RWPE2 (cell line): ENCODE measurements at places on chromosomes 1 and 21.
A peak's percentile ranks its signal among the peaks of the same experiment; 100 is the strongest.

GRCh38 chr1:230105754-230106625, 39.0 kb downstream of the GALNT2 start:
- H3K4me3 ChIP-seq: no peak overlapping the region
- no peaks in the 10 kb centered on the region for H3K27me3 ChIP-seq
- peak overlapping the region; percentile 96 for H3K27ac ChIP-seq
- no peak for DNase-seq
- H3K4me1 ChIP-seq: peaks cover 29% of the 10 kb centered on the region
- H3K36me3 ChIP-seq: no peaks in the 10 kb centered on the region

DNA sequence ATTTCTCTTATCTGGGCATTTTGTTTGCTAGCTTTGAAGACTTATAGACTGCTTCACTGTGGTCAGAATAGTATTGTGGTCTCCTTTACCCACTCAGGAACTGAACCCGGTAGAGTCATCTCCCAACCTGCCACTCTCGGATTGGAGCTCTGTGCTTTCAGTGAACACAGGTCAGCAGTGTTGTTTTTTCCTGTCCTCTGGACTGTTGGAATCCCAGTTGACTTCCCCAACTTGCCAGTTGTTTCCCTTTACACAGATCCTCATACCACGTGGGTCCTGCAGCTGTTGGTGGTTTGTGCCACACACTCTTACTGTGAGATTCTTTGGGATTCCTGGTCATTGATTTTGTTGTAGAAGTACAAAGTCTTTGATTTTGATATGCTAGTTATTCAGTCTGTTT, 214.1 kb downstream of the DYRK1A start:
- H3K27me3 ChIP-seq: no peaks in the 10 kb centered on the region
- no peak for DNase-seq
- H3K4me3 ChIP-seq: no peak overlapping the region
- no peaks in the 10 kb centered on the region for H3K36me3 ChIP-seq
- no peak overlapping the region for H3K27ac ChIP-seq

DNA sequence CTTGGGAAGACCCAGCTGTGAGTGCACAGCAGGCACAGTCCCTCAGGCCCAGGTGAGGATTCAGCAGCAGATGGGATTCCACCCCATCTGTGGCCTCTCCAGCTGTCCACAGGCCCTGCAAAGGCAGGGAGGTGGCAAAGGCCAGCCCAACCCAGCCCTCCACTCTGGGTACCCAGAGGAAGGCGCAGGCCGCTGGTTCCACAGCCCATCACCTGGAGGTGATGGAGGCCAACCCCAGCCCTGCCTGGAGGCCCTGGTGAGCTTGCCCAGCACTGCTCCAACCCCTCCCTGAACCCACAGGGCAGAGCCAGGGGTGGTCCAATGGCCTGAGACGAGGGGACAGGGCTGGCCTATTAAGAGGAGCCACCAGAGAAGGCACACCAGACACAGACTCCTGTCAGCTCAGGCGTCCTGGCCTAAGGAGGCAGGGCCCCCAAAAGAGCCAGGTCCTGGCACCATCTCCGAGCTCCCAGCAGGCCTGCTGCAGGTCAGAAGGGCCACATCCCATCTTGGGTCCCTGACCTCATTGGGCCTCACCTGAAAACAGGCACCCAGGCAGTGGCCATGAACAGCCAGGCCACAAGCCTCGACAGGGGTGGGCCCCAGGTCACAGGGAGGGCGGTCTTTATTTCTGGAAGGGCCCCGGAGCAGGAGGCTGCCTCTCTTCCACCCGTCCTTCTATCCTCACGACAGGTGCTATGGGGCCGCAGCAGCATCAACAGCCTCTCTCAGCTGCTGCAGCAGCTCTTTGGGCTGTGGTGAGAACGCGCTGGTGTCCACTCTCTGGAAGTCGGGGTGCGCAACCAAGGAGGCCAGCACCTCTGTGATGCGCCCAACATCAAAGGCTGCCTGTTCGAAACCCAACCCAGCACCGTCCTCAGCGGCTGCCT, 3.2 kb downstream of the JMJD4 start:
- no peaks in the 10 kb centered on the region for H3K36me3 ChIP-seq
- no peaks in the 10 kb centered on the region for H3K27me3 ChIP-seq
- H3K4me1 ChIP-seq: no peaks in the 10 kb centered on the region
- H3K4me3 ChIP-seq: no peak overlapping the region
- peak; percentile 29 for DNase-seq

DNA sequence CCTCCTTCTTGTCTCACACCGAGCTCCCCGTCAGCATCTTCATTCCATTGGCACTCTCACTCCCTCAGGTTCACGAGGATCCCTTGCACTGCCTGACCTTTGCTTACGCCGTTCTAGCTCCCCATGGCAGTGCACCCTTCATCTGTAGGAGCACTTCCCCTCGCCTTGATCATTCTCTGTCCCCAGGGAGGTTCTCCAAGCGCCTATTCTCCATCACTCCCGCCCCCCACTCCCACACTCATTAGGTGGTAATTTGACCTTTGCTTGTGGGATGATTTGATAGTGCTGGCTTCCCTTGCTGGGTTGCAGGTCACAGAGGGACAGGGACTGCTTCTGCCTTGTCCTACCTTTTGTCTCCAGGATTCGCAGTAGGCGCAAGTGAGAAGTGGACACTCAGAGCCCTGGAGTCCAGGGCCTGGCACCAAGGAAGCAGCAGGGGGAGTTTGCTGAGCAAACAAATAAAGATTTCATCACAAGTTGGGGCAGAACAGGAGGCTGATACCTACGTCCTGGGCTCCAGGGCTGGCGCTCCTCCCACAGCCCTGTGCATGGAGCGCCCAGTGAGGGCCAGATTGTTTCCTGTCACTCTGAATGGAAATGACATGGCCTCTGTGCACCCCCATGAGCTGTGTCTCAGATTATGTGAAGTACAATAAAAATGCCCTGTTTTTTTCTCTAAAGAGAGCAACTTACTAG, 82.0 kb upstream of the RUNX3 start:
- DNase-seq: no peak
- no peaks in the 10 kb centered on the region for H3K27me3 ChIP-seq
- H3K36me3 ChIP-seq: no peaks in the 10 kb centered on the region
- no peaks in the 10 kb centered on the region for H3K4me1 ChIP-seq
- no peak overlapping the region for H3K4me3 ChIP-seq

- H3K4me1 ChIP-seq: peaks cover 17% of the 10 kb centered on the region
- H3K27me3 ChIP-seq: no peaks in the 10 kb centered on the region
- no peak overlapping the region for H3K4me3 ChIP-seq
These were observed 1.7 kb downstream of the AKR1A1 start for GRCh38 chr1:45552331-45552730.

DNA sequence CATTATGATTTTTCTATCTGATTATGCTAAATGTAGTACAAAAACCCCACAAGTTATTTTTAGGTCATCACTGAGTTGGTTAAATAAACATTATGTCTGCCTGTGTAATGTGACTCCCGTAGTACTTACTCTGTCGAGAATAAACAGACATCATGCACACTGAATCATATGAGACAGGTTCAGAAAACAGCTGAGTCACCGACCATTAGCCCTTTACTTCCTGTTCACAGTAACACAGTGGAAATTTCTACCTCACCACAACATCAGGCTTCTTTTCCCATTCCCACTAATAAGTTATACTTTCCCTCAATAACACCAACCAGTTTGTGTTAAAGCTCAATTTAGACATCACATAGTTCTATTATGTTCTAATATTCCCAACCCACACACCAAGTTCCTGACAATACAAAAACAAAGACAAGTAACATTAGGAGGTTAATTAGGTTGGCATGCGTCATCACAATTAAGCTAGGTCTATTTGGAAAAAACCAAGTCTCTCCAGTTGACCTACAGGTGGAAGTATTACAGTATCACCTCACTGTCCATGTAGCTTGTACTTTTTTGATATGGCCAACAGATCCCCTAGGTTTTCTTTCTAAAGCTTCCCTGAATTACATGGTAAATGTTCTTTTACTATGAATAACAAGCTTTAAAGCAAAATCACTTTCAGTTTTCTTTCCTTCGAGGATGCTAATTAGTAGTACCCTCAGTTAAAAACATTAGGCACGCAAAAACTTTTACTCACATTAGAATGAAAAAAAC, 154.2 kb downstream of the EIF4G3 start:
- H3K4me1 ChIP-seq: peaks cover 15% of the 10 kb centered on the region
- no peak for DNase-seq
- H3K27me3 ChIP-seq: no peaks in the 10 kb centered on the region
- H3K27ac ChIP-seq: peak overlapping the region; percentile 84
- no peaks in the 10 kb centered on the region for H3K36me3 ChIP-seq
- H3K4me3 ChIP-seq: no peak overlapping the region

DNA sequence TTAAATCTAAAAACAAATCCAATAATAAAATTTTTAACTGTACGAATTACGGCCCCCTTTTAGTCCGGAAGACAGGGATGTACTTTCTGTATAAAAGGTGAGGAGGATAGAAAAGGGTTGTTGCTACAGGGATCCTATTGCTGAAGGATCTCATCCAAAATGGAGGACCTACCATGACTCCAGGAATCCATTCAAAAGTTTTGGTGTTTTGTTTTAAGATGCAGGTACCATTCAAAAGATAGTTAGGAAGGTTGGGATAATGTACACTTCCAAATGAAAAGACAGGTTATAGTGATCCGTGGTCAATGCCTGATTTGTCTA, 1.3 kb upstream of the ENAH start:
- DNase-seq: no peak
- peak overlapping the region; percentile 98 for H3K4me3 ChIP-seq
- no peaks in the 10 kb centered on the region for H3K36me3 ChIP-seq
- no peaks in the 10 kb centered on the region for H3K27me3 ChIP-seq
- H3K27ac ChIP-seq: peak overlapping the region; percentile 91
- peaks cover 39% of the 10 kb centered on the region for H3K4me1 ChIP-seq

DNA sequence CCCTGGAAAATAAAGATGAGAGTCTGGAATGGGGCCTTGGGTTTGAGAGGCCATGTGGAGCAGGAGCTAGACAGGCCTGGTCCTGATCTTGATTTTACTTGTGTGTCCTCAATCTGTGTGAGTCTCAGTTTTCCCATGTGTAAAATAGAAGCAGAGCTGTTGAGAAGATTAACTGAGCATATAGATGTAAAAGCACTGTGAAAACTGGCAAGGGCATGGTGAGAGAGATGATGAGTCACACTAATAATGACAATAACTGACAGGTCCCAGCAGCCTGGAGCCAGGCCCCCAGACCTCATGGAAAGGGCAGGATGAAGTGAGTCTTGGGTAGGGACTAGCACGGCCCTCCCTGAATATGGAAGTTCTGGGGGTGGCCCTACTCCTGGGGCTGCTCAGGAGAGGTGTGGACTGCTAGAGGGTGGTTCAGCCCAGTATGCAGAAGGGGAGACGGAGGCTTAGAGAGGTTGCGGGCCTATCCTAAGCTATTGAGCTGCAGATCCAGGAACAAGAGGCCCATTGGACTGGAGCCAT, 2.8 kb upstream of the AHDC1 start:
- H3K36me3 ChIP-seq: no peaks in the 10 kb centered on the region
- H3K4me3 ChIP-seq: no peak overlapping the region
- H3K27me3 ChIP-seq: no peaks in the 10 kb centered on the region
- H3K4me1 ChIP-seq: peaks cover 3% of the 10 kb centered on the region

- no peak overlapping the region for H3K4me3 ChIP-seq
- H3K36me3 ChIP-seq: no peaks in the 10 kb centered on the region
- no peak overlapping the region for H3K27ac ChIP-seq
- no peaks in the 10 kb centered on the region for H3K4me1 ChIP-seq
- DNase-seq: no peak
These were observed 97.5 kb upstream of the EDN2 start for GRCh38 chr1:41582004-41582325.

DNA sequence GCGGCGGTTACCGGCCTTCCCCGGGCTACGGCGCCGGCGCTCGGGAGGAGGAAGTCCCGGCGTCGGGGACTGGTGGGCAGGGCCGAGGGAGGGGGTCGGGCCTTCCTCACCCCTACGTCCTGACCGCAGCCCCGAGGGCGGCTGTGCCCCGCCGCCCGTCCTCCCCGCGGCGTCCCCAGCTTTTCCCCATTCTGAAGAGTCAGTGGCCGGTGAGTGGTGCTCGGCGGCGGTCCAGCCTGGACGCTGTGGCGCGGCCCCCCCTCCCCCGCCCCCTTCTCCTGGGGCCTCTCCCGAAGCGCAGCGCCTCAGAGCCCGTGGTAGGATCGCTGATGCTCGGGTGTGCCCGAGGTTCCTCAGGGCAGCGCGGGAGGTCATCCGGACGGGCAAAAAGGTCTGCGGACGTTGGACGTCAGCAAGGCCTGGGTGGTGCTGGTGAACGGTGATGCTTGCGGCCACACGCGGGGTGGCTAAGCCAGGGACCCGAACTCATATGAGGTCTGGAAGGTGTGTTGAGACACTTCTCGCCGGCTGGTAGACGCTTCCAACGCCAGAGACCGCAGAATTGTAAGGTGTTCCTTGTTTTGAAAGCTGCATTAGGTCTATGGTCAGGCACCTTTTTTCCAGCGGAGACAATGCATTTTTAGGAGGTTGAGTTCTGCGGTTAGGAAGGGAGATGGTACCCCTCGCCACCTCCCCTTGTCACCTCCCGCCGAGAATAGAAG, 725 bp downstream of the SLC25A33 start:
- H3K27ac ChIP-seq: peak overlapping the region; percentile 49
- no peaks in the 10 kb centered on the region for H3K27me3 ChIP-seq

DNA sequence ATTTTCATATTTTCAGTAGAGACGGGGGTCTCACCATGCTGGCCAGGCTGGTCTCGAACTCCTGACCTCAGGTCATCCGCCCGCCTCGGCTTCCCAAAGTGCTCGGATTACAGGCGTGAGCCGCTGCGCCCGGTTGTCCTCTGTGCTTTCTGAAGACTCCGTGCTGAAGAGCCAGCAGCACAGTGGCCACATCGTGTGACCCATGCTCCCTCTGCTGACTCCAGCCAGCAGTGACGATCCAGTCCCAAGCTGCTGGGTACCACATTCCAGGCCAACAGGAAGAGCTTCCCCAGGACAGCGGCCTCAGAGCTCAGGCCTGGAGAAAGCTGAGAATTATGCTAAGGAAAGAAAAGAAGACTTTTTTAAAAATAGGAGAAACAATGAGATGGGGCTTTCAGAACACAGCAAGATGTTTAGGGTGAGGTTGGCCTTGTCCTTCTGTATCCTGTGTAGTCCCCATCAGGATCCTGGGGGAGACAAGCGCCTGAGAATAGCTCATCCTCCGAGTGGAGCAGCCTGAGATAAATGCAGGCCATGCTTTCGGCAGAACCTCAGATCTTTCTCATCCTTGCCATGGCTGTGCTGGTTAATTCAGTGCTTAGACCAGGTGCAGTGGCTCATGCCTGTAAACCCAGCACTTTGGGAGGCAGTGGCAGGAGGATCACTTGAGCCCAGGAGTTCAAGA, 207.1 kb downstream of the SLC35F3 start:
- no peak for DNase-seq
- no peaks in the 10 kb centered on the region for H3K27me3 ChIP-seq
- peaks cover 7% of the 10 kb centered on the region for H3K4me1 ChIP-seq
- no peak overlapping the region for H3K4me3 ChIP-seq
- H3K27ac ChIP-seq: no peak overlapping the region

DNA sequence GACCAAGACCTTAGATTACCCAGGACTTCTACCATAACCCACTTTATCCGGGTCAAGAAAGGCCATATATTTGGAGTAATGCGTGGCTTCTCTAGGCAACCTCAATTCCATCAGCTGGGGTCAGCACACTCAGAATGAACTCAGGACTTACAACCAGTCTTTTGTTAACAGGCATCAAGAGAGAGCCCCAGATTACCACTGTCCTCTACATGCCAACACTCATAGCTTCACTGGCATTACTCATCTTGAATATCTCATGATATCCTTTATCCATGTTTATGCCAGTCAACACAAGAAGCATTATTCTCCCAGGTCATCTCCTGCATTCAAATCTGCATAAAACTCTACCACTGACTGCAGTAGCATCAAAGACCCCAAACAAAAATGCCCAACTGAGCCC, 6.6 kb upstream of the FCGR2A start:
- no peak overlapping the region for H3K4me3 ChIP-seq
- no peaks in the 10 kb centered on the region for H3K36me3 ChIP-seq
- DNase-seq: no peak

GRCh38 chr1:177439301-177439700, 268.5 kb downstream of the BRINP2 start:
- no peaks in the 10 kb centered on the region for H3K4me1 ChIP-seq
- H3K4me3 ChIP-seq: no peak overlapping the region
- no peak for DNase-seq
- H3K36me3 ChIP-seq: no peaks in the 10 kb centered on the region
- no peak overlapping the region for H3K27ac ChIP-seq
